ENCODE measurements at places on chromosomes 7 and 10.

GRCh38 chr7:143222782-143223181, 945 bp downstream of the TAS2R40 start:
- no peak for DNase-seq

DNA sequence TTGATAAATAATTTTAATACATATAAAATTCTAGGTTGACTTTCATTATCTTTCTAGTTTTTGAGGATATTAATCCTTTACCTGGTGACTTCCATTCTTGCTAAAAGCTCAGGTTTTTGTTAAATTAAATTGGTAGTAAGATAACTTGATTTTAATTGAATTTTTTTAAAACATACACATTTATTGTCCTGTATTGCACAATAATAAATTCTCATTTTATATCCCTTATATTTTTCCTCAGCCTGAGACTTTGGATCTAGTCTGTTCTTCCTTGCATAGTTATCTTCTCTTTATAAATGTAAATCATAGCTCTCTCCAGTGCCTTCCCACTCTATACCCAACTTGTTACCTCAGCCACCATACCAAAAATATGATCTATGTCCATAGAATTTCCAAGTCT, 212.9 kb upstream of the CNTNAP2 start:
- DNase-seq: no peak

GRCh38 chr10:87500646-87501048, 4.0 kb upstream of the MINPP1 start:
- no peak for DNase-seq

GRCh38 chr7:18020138-18020715, 7.4 kb downstream of the PRPS1L1 start:
- DNase-seq: no peak

DNA sequence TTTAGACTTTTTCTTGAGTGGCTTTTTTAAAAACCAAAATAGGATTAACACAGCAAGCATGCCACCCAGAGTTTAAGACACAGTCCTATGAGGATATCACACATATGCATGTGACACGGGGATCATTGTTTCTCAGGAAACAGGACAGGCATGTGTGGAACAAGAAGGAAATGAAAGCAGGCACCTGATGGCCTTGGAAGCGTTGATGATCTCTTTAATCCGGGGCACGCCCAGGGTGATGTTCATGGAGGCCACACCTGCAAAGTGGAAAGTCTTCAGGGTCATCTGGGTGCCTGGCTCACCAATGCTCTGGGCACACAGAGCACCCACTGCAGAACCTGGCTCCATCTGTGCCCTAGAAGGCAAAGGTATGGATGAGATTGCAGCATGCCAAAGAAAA, 44.3 kb downstream of the POLR3A start:
- no peak for DNase-seq

DNA sequence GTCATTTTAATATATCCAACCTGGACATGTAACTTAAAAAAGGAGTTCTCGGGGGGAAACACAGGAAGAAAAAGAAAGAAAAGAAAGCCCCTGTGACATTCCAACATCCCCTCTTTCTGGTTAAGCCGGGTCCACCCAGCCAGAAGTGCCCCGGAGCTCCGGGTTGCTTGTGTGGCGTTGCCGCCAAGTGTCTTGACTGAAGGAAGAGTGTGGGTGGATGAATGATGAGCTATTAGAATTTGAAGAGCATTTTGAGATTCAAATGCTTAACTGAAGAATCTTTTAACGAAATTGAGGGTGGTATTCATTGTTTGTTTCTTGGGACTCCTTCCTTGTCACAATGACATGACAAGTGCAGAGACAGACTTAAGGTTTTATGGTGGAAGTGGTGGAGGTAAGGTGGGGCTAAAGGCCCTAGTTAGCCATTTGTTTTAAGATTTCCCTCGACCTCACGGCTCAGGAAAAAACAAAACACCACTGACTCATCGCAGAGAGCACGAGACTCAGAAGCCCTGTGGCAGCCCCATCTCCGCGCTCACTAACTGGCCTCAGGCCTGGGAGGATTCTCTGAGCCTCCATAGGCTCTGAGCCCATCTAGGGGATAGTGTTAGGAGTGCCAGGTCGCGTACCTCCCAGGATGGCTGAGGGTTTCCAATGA, 1.8 kb upstream of the GLI3 start:
- DNase-seq: no peak

DNA sequence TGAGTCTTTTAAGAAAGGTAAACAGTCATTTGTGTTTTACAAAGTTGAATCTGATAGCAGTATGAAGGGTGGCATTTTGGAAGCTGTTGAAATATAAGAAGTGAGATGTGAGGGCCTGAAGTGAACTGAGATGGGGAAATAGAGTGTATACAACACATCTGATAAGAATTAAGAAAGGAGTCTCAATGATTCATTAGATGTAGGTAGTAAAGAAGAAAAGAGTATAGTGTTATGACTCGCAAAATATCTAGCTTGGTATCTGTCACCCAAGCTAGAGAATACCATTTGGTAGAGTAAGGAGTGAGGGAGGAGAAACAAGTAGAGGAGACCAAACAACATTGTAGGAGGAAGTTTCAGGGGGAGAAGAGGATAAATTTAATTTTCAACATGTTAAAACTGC, 5.3 kb downstream of the PTPN12 start:
- no peak for DNase-seq

- no peak for DNase-seq
Measured at GRCh38 chr10:63286754-63287264, 153.7 kb downstream of the NRBF2 start.

DNA sequence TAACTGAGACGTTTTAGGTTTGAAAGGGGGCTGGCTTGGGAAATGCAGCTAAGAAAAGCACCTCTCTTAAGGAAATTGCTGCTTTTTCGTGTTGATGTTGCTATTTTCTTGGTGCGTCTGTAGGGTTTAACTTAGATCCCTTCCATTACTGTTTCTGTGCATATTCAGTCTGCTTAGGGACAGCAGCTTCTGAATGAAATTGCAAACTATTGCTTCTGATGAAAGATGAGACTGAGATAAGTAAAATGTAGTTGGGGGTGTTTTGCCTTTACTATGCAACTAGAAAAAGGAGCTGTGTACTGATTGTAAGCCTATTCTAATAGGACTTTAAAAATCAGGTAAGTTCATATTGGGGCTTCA, 772 bp downstream of the HDAC9 start:
- DNase-seq: no peak

GRCh38 chr7:140348161-140348849, 50.0 kb downstream of the SLC37A3 start:
- DNase-seq: no peak

DNA sequence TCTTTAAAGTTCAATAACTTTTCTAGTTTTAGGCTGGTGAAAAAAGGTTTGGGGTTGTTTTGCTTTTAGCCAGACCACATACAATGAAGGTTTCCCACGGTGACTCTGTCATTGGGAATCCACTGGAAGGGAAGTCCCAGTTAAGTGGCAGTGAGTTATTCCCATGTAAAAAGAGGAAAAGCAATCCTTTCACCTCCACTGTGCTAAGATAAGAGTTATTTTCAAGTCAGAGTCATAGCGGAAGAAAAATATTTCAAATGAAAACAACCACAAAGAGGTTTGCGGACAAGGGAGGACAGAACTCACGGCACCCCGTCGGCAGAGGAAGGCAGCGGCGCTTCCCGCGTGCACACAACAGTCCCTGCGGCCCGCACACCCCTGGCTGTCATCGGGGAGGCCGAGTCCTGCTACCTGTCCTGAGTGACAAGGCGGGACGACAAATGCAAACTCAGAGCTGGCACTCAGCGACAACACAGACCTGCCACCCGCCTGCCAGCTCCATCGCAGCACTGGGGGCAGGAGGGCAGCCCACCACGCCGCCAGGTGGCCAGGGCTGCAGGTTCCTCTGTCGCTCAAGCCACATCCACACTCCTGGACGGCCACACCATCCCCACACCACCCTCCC, 9.3 kb upstream of the PAPOLB start:
- DNase-seq: no peak

DNA sequence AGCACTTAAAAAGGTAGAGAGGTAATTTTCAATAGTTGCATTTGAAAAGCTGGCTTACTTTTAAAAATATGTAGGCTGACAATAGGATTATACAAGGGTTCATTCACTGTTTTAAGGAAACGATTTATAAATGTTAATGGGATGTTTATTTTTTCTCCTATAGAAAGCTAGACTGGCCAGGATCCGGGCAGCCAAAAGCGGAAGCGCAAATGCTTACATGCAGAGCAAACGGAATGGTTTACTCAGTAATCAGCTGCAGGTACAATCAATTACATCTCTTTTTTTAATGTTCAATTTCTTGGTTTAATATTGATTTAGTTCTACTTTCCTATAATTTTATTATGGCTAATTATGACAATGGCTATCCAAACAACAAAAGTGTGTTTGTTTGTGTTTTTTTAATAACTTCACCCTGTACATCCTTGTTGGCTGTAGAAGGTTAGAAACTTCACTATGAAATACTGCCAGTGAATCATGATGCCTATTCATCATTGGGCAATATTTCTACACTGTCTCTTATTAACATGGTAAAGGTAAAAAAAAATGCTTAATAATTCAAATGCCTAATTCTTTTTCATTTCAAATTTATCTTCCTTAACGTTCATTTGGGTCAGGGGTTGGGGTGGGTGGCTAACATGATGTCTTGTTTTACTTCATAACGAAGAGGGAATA, 116.4 kb downstream of the TSPAN12 start:
- no peak for DNase-seq

DNA sequence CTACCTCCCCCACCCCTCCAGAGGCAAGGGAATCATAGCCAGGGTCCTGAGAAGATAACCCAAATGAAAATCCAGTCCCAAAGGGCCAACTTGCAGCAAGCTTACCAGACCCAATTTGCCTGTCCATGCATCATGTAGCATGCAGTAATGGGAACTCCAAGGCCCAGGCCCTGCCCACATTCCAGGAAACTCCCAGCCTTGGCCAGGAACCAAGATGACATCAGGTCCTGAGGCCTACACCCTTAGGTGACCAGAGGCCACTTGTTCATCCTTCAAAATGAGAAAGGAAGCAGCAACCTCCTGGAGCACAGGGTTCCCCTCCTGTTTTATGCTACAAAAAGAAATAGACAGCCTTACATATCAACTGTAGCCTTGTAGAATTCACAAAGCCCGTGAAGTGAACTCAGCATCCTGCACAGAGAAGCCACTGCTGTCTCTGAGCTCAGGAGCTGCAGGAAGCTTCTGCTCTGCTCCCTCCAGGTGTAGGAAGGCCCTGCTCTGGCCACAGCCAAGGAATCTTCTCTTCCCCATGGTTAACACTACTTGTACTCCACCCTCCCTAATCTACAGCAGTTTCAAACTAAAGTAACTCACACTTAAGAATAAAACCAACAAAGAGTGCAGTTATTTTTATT, 30.3 kb upstream of the GRB10 start:
- DNase-seq: no peak

- no peak for DNase-seq
Measured at GRCh38 chr10:128571745-128572144, 445.5 kb upstream of the MKI67 start.

GRCh38 chr10:124511205-124512039, 49.8 kb downstream of the LHPP start:
- DNase-seq: no peak
